NCI-H2081 treated with DMSO at 0.1 percent for 48 hours (cell line): ENCODE measurements at places on chromosomes 1 and 21.

- peak; percentile 66 for DNase-seq
Measured at GRCh38 chr1:213381572-213382084, 330.6 kb downstream of the RPS6KC1 start.

DNA sequence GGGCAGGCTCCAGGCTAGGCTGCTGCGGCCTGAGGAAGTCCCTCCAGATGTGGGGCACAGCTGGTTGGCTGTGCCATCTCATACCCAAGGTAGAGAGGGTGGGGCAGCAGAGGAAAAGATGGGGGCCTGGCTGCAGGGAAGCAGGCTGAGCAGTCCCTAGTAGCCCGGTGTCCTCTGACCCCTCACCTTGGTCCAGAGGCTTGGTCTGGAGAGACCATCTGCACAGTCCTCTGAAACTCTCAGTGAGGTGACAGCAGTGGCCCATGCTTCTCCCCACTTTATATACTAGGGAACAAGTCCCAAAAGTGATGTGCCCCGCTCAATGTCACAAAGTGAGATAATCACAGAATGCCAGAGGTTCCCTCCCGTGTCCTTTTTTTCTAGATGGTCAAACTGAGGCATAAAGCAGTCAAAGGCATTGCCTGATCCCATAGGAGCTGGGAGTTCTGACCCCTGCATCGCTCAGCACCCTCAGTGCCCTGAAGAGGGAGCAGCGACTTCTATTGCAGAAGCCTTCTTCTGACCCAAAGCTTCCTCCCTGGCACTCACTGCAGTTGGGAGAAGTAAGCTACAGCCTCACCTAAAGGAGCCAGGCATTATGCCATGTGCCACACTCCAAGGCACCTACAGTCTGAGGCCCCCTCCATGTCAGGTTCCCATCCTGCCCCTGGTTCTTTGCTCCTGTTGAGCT, 45.5 kb downstream of the TRABD2B start:
- DNase-seq: no peak

DNA sequence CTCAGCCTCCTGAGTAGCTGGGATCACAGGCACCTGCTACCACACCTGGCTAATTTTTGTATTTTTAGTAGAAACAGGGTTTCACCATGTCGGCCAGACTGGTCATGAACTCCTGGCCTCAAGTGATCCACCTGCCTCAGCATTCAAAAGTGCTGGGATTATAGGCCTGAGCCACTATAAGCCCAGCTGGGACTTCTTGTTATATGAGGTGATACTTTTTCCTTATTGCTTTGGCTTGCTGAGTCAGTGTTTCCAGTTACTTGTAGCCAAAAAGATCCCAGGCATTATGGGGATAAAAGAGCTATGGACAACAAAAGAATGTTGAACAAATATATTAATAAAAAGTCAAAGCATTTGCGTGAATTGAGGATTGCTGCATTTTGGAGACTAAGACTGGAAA, 69.9 kb upstream of the LPGAT1 start:
- DNase-seq: no peak

- DNase-seq: no peak
Measured at GRCh38 chr1:229846351-229846750, 220.3 kb downstream of the URB2 start.

DNA sequence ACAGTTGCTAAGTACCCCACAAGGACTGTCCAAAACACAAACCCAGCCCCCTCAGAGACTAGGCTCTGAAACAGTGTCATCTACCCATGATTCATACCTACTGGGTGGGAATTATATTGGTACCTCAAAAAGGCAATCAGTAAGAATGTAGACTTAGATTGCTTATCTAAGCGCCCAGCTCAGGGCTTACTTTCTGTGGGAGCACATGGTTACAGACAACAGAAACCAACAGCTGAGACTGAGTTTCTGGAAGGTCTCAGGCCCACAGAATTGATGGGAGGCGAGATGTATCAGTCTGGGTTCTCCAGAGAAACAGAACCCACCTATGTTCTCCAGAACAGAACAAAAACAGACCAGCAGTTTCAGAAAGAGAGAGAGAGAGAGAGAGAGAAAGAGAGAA, 147.3 kb upstream of the KAZN start:
- DNase-seq: no peak

GRCh38 chr1:191963781-191964455, 194.3 kb upstream of the RGS18 start:
- no peak for DNase-seq
